ENCODE measurements at places on chromosomes 13 and 19.

DNA sequence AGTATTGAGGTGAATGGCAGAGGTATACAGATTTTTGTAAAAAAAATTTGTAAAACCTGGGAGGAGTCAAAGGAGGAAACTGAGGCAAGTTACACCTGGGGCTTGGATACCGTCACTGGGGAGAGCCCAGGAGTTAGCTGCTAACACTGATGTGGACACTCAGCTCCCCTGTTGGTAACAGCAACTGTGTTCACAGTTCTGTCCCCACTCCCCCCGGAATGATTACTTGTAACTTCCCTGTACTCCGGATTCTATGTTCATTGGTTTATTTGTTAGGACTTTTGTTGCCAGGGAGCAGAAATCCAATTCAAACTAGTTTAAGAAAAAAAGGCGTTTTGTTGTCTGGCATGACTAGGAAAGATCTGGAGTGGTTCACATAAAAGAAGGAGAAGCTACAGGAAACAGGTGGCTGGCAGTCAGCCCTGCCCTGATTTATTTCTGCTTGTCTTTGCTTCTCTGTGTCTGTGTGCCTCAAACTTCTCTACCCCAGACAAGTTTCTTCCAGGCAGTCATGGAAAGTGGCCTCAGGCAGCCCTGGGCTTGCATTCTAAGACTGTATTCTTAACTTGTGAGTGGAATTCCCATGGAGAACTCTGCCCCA lies 2.3 kb upstream of the GPR12 start:
- no peak for DNase-seq

DNA sequence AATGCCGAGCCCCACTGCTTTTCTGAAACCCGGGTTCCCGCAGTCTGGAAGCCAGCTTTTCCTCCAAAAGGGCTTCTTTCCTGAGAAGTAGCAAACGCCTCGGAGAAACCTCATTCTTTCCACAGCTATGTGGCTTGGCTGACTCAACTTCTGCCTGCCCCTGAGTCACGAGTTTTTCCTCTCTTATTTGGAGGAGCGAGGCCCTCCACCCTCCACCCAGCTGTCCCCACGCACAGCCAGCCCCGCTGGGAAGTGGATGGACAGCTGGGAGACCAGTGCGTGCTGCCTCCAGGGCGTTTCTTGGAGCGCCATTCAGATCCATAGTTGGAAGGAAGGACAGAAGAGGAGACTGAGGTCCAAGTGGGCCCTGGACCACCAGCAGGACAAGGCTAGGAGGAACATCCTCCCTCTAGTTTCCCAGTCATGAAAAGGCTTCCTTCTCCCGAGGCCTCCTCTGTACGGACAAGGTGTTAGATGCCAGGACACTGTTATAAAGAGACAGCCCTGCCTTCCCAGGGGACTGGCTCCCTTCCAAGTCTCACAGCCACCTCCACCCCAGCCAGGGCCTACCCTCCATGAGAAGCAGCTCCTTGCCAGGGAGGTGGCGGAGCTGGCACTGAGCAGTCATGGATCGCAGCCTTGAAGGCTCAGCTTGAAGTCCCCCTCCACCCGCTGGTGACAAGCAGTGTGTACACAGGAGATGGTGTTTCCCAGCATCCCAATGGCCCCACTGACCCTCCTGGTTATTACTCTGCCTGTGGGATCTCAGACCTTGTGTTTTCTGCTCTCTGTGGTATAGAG lies 2.5 kb upstream of the PLEKHF1 start:
- DNase-seq, result no peak

DNA sequence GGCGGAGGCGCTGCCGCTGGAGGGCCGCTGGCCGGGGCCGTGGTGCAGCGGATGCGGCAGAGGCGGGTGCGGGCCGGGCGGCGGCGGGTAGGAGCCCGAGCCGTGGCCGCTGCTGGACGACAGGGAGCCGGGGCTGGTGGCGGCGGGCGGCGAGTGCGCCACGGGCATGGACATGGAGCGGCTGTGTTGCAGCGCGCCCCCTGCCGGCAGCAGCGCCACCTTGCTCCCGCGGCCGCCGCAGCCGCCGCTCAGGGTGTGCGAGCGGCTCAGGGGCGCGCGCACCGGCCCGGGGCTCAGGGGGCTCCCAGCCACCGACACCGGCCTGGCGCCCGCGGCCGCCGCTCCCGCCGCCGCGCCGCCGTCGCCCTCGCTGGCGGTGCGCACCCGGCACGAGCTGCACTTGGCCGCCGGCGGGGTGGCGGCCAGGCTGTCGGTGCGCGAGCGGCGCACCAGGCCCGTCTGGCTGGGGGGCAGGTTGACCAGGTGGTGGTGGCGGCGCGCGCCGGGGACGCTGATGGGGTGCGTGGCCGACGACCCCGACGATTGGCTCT lies 1.7 kb downstream of the IRS2 start:
- peak; percentile 92 for DNase-seq

DNA sequence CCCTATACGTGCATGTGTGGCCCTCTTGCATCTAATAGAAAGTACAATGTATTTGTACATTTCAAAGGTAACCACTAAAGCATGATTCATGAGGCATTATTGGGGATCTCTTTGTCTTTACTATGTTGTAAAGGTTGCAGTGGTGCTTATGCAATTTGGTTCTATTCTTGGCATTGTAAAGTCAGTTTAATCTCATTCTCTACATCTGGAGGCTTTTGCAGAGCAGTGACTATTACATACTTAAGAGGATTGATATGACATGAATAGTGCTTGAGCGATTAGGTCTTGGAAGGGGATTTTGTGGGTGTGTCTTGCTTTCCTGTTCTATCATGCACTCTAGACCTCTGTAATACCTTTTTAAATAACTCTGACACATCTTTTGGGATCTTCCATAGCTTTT lies 610.0 kb downstream of the EFNB2 start:
- DNase-seq, result no peak
